ENCODE measurements at places on chromosomes 13 and 19. TPM values are rescaled to one million over a fixed set of nuclear protein-coding genes. Genes with fewer than 3 reads are reported as not detected.

DNA sequence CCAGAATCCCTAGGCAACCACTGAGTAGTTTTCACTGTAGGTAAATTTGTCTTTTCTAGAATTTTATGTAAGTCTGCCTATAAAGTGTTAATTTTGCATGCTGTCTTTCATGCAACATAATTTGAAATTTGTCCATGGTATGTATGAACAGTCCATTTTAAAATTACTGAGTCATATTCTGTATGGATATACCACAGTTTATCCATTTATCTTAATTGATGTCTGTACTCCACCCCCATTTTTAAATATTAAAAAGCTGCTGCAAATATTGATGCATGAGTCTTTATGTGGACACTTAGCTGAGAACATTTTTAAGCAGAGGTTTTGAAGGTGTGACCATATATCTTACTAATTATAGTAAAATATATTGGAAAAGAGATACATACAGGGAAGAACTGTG, 9.0 kb downstream of the ZNF134 start:
- DNase-seq = no peak

Gene PSG1
- not detected for polyA plus RNA-seq

GRCh38 chr13:44417876-44418275, 44.3 kb downstream of the SERP2 start:
- no peak for DNase-seq

Gene ATXN8OS
- polyA plus RNA-seq = 0.29 TPM

GRCh38 chr19:34975056-34975455, 11.0 kb upstream of the ZNF792 start:
- DNase-seq = no peak

Gene RFPL4AL1
- not detected for polyA plus RNA-seq

Gene CYP4F3
- polyA plus RNA-seq = 0.09 TPM

- DNase-seq = no peak
These were observed 389.3 kb downstream of the FGF14 start for GRCh38 chr13:102012299-102013293.

Gene GAMT
- 25.4 TPM for polyA plus RNA-seq

- DNase-seq = no peak
These were observed 3.8 kb downstream of the CD22 start for GRCh38 chr19:35332817-35333216.

GRCh38 chr19:32201636-32202051, 143.8 kb upstream of the ZNF507 start:
- DNase-seq = no peak

- DNase-seq = no peak
These were observed 533 bp downstream of the ZNF544 start for GRCh38 chr19:58229255-58229639.

Gene CELF5
- 4.1 TPM for polyA plus RNA-seq

Gene RASL11A
- 9.4 TPM for polyA plus RNA-seq
